Stimulated activated CD4-positive, alpha-beta T cell treated with anti-CD3 and anti-CD28 coated beads, TNF-alpha, amount 100 ng/mL, for 1 hour (primary cell): ENCODE measurements at places on chromosomes 2 and 18.

DNA sequence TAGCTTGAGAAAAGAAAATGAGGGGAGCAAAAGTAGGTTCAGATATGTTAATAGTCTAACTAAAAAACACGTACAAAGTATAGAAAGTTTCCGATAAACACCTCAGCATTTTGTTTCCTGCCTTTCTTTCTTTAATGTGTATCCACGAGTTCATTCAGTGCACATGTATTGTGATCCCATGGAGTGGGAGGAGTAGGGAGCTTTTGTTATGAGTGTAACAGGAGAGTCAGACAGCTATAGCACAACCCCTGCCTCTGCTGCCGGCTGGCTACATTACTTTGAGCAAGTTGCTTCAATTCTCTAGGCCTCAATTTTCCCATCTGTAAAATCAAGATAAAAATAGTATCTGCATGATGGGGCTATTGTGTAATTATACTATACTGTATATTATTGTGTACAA lies 249.2 kb upstream of the FIGN start:
- no peak for DNase-seq

- DNase-seq = no peak
These were observed 25.4 kb upstream of the GLI2 start for GRCh38 chr2:120710256-120710655.

GRCh38 chr2:11042841-11043240 lies 112.4 kb upstream of the SLC66A3 start:
- no peak for DNase-seq

- DNase-seq = no peak
These were observed 162.3 kb upstream of the ZSWIM2 start for GRCh38 chr2:187011206-187011832.

GRCh38 chr2:99404797-99405669 lies 67.8 kb downstream of the EIF5B start:
- DNase-seq = no peak

- no peak for DNase-seq
These were observed 66.7 kb downstream of the TWIST2 start for GRCh38 chr2:238914648-238915015.

GRCh38 chr2:174341293-174341994 lies 6.7 kb downstream of the SP9 start:
- DNase-seq = peak; percentile 59

GRCh38 chr2:78011251-78011650 lies 489.1 kb upstream of the LRRTM4 start:
- no peak for DNase-seq

DNA sequence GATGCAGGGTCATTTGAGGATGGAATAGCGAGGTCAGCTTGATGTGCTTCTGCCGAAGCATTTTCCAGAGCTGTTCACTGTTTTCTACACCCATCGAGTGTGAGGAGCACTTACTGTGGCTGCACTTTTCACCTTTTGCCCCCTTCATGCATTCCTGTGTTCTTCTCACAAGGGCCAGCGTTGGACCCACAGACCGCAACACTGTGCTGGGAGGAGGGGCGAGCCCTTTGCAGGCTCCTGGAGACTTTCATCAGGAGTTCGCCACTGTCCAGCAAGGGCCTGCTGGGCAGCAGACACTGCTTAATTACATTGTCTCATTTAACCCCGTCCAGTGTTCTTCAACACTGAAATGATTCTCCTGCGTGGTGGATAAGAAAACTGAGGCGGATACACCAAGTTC lies 29.9 kb downstream of the CYP26B1 start:
- no peak for DNase-seq

DNA sequence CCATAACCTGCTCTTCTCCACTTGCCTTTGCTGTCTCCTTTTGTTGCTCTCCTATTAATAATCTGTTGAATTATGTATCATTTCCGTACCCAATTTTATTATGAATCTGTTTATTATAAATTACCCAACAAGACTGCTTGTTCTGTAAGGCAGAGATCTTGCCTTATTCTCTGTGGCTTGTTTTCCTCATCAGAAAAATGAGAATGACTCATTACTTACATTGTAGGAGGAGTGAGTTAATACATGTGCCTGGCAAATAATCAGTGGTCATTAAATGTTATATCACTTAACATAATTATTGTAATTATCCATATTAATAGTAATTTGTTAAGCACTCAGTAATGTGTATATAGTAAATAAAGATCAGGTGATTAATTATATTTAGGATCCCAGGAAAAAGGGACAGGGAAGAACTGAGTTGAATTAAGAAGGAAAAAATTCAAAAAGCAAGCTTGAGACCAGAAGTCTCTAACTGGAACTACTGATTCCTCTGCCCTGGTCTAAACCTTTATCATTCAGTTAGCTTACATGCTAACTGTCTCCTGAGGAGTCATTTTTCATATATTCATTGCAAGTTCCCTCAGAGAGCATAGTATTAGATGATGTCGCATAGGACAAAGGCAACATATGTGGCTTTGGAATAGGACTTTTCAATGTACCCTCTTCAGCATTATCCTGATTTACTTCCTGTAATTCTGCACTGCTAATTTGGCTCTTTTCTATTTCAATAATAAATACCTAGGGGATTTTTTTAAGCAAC lies 335.7 kb downstream of the GALNT13 start:
- no peak for DNase-seq

- no peak for DNase-seq
These were observed 353.8 kb upstream of the SPRED2 start for GRCh38 chr2:65786007-65786717.
